ENCODE measurements at places on chromosomes 12 and 14.

DNA sequence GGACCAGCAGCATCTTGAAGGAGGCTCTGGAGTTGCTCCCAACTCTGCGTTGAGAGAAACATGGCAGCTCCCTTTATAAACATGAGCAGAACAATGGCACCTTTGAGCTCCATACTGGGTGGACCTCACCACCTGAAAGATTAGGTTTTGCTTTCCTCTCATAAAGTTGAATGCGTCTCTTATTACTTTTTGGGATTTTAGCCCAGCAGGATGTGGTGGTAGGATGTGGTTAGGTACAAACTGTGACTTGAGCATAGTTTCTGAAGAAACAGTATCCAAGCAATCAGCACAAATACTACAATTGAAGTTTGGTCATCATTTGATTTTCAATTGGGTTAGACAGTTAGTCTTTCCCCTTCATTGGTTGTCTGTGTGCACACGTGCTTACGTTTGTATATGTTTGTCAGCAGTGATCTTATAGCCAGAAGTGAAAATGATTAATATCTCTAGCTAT, at the start of gene PRR4:
Gene PRR4 (minus strand): TSS at position 51 of the 454 bp plus-strand sequence. CDS start 38 bp downstream, at position 13.
- no peak for DNase-seq

DNA sequence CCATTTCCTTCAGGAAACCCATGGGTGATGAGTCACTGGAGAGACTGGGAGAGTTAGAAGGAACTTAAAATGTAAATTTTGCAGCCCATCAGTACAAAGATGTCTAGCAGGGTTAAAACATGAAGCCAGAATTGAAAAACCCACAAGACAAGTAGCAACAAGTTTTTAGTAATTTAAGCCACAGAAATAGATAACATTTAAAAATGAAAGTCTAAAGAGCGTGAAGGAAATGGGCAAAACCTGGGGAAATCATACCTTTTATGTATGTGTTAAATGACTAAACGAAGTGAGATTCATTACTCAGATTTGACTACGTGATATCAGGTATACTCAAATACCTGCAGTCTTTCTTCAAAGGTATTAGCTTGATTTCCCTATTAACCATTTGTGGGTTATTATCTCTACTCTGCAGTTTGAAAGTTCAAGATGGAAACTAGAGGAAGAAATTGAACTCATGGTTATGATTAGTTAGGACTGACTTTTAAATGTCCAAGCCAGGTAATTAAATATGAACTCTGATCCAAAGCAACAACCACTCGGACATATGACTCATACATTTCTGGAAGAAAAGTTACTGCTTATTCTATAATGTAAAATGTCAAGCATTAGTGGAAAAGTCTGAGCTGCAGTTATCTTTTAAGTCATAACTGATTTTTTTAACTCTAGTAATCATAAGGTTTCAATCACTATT, 84.1 kb downstream of the ITPR2 start:
- no peak for DNase-seq

- no peak for DNase-seq
These were observed 213.6 kb downstream of the ERC1 start for GRCh38 chr12:1204581-1205121.

DNA sequence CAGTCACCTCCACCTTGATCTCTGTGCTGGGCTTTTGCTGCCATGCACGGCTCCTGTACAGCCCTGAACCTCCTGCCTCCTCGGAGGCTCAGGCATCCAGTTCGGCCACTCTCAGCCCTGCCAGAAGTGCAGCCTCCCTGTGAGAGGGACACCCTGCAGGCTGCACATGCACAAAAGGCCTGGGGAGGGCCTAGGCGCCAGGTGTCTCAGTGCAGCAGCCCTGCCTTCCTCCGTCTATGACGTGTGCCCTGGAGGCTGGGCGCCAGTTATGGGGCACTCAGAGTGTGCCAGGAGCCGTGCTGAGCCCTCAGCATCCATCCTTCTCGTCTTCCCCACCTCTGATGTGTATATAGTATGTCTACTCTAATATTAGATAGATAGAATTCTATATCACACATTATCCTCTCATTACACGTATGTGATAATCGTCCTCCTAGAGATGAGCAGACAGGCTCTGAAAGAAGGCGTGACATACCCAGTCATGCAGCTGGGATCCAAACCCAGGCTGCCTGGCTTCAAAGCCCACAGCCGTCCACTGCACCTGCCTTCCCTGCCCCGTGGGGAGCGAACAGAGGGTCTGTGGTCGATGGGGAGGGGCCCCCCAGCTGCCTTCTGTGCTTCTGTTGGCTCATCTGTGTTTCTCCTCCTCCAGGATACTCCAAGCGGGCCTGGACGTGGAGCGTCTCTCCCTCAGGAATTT, 101.1 kb downstream of the B4GALNT3 start:
- DNase-seq: no peak

DNA sequence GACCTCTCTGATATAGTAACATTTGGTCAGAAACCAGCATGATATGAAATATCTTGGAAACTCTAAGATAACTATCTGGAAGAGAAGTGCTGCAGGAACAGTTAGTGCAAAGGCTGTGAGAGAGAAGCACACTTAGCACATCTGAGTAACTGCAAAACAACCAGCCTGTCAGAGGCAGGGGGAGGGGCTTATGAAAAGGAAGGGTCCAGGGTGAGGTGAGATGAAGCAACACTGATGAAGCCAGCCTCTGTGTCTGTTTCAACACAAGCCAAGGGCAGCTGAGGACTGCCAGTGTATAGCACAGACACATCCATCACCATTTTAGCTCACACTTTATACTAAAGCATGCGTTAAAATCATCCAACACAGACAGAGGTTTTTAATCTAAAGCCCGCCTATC, 37.4 kb upstream of the OVCH1 start:
- no peak for DNase-seq

DNA sequence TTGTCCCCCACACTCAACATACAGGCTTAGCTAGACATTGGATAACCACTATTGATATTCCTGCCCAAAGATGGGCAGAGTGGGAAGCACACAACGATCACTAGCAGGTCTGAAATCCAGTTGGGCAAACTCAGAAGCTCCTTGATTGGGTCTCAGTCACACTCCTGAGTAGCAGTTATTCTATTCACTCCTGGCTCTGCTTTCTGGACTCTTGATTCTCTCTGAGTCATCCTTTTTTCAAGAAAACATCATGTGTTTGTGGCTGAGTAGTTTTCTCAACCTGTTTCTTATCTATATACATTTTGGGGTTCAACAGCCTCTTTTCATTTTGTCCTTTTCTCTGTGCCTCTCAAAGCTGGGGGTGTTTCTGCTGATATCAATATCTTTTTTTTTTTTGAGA, 46.0 kb upstream of the MANSC4 start:
- no peak for DNase-seq

- no peak for DNase-seq
These were observed 29.0 kb downstream of the SERPINA11 start for GRCh38 chr14:94423453-94424056.

DNA sequence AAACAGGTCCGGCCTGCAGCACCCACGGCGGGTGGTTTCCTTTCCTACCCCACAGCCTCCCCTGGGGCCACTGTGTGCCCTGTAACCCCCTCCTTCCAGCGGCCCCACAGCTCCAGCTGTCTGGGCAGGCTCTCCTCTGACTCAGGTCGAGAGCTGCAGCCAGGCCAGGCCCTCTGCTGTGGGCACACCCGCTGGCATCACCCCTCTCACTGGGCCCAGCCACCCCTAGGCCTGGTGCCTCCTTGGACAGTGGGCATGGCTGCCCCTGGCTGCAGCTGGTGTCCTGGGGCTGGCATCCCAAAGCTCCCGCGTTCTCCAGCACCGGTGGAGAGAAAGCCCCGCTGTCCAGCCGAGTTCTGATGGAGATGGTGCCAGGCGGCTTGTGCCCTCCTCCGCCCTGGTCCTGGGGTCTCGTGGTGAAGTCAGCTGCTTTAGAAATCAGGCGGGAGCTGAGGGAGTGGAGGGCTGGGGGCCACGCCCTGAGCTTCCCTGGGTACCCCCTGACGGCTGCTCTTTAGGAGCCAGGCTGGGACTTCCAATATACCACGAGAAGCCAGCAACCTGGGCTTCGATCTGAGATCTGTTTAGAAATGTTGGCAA, 114.9 kb downstream of the KIF26A start:
- DNase-seq: no peak

All from anterior cingulate cortex (tissue), 58 donors.